Large intestine (tissue), 12 donors: ENCODE measurements at places on chromosomes 6 and 20. TPM values are rescaled to one million over a fixed set of nuclear protein-coding genes. Genes with fewer than 3 reads are reported as not detected.

DNA sequence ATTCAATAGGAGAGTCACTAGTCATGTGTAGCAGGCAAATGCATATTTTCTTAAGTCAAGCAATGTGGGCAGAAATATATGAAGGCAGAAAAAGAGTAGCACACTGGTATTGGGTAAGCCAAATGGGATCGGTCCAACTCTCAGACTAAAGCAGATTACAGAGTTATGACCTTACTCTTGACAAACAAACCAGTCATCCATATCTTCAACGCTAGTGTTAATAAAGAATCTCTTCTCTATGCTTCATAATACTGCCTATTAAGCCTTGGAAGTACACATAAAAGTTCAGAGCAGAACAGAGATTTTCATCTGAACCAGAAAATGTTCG is 320.2 kb upstream of the JARID2 start:
- no peak for DNase-seq
- peaks cover 8% of the 10 kb centered on the region for H3K27me3 ChIP-seq
- H3K36me3 ChIP-seq = no peaks in the 10 kb centered on the region
- no peak overlapping the region for H3K27ac ChIP-seq
- no peak overlapping the region for H3K4me3 ChIP-seq

- H3K27me3 ChIP-seq = no peaks in the 10 kb centered on the region
- no peaks in the 10 kb centered on the region for H3K4me1 ChIP-seq
- DNase-seq = no peak
- H3K36me3 ChIP-seq = no peaks in the 10 kb centered on the region
- H3K4me3 ChIP-seq = no peak overlapping the region
These were observed 1847.3 kb upstream of the DEFB115 start for GRCh38 chr20:29409833-29410805.

- H3K27me3 ChIP-seq = no peaks in the 10 kb centered on the region
- no peak for DNase-seq
- no peak overlapping the region for H3K27ac ChIP-seq
- no peaks in the 10 kb centered on the region for H3K4me1 ChIP-seq
- H3K36me3 ChIP-seq = peaks cover 34% of the 10 kb centered on the region
These were observed 111.3 kb downstream of the LRRC1 start for GRCh38 chr6:53906103-53906502.

HEY2 gene
- polyA plus RNA-seq = 1.8 TPM

GRCh38 chr6:130944486-130944885 is 117.3 kb downstream of the SMLR1 start:
- DNase-seq = no peak
- H3K27ac ChIP-seq = peak overlapping the region; percentile 56
- peaks cover 17% of the 10 kb centered on the region for H3K4me1 ChIP-seq
- no peak overlapping the region for H3K4me3 ChIP-seq
- H3K27me3 ChIP-seq = no peaks in the 10 kb centered on the region

DNA sequence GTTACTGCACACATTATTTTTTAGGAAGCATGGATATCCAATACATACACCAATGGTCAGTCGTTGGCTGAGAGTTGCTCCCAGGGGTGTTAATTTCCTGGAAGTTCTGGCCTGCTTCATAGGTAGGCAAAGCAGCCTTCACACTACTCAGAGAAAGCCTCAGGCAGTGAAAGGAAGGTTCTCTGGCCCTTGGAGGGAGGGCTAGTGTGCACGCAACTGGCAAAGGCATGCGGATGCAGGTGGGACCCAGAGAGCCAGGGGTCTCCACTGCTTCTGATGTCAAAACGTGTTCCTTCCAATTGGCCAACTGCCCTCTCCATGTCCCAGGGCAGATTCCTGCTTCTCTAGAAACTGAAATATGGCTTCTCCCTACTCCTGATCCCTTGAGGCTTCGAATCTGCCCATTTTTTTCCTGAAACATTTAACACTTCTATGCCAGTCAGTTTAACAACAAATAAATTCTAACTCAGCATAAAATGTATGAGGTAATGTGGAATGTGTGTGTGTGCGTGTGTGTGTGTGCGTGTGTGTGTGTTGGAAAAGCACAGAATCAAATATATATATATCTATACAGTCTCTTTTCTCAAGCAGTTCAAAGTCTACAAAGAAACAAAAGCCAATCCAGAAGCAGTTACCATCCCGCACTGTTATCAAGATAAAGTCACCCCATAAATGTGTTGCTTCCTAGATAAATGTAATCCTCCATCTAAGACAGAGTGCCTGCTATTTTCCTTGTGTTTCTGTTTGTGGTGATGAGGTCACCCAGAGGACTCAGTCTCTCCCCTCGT is 94.0 kb upstream of the HIVEP1 start:
- H3K36me3 ChIP-seq = no peaks in the 10 kb centered on the region
- peaks cover 27% of the 10 kb centered on the region for H3K4me1 ChIP-seq
- peak overlapping the region; percentile 73 for H3K27ac ChIP-seq
- no peak overlapping the region for H3K4me3 ChIP-seq
- H3K27me3 ChIP-seq = no peaks in the 10 kb centered on the region

DNA sequence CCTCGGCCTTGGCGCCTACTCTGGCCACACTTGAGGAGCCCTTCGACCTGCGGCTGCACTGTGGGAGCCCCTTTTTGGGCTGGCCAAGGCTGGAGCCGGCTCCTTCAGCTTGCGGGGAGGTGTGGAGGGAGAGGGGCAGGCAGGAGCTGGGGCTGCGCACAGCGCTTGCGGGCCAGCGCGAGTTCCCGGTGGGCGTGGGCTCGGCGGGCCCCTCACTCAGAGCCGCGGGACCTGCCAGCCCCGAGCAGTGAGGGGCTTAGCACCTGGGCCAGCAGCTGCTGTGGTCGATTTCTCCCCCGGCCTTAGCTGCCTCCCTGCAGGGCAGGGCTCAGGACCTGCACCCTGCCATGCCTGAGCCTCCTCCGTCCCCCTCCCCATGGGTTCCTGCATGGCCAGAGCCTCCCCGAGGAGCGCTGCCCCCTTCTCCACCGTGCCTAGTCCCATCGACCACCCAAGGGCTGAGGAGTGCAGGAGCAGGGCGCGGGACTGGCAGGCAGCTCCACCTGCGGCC is 136.8 kb downstream of the EPHA7 start:
- no peak overlapping the region for H3K27ac ChIP-seq
- no peaks in the 10 kb centered on the region for H3K27me3 ChIP-seq
- no peak for DNase-seq
- H3K4me3 ChIP-seq = no peak overlapping the region
- H3K36me3 ChIP-seq = no peaks in the 10 kb centered on the region

GRCh38 chr6:89414215-89414614 is 2.1 kb upstream of the RRAGD start:
- no peak overlapping the region for H3K4me3 ChIP-seq
- peaks cover 10% of the 10 kb centered on the region for H3K27me3 ChIP-seq
- no peak overlapping the region for H3K27ac ChIP-seq
- peaks cover 22% of the 10 kb centered on the region for H3K4me1 ChIP-seq

PSORS1C1 gene
- polyA plus RNA-seq = 0.33 TPM

GRCh38 chr6:31464252-31465184 is 33.4 kb upstream of the MICB start:
- peaks cover 3% of the 10 kb centered on the region for H3K4me1 ChIP-seq
- H3K36me3 ChIP-seq = no peaks in the 10 kb centered on the region
- H3K4me3 ChIP-seq = no peak overlapping the region
- DNase-seq = no peak
- peaks cover 2% of the 10 kb centered on the region for H3K27me3 ChIP-seq

- H3K27me3 ChIP-seq = no peaks in the 10 kb centered on the region
- no peak overlapping the region for H3K4me3 ChIP-seq
- peak; percentile 65 for DNase-seq
These were observed 5.2 kb downstream of the SIRPA start for GRCh38 chr20:1900321-1900801.

GRCh38 chr6:31780507-31781243 is 3.5 kb upstream of the VWA7 start:
- peaks cover 26% of the 10 kb centered on the region for H3K4me1 ChIP-seq
- no peak for DNase-seq
- H3K36me3 ChIP-seq = peaks cover 61% of the 10 kb centered on the region
- no peak overlapping the region for H3K4me3 ChIP-seq
- no peaks in the 10 kb centered on the region for H3K27me3 ChIP-seq

SLC17A3 gene
- 0.43 TPM for polyA plus RNA-seq

SLC26A8 gene
- polyA plus RNA-seq = 0.24 TPM

DNA sequence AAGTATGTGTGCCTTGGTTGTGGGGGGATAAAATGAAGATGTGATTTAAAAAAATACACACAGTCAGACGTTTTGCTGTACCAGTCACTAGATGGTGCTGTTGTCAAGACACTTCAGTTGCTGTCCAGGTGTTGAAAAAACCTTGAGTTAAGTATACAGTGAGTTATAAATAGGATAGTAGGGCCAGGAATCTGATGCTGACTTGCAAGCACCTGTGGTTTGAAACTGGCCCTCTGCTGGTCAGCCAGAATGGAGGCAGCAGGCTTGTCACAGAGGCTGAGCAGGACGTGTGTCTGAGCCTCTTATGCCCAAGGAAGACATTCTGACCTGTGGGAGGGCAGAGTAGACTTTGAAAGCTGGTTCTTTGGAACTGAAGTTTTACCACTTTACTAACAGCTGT is 27.8 kb downstream of the RNF8 start:
- DNase-seq = peak; percentile 65
- H3K27me3 ChIP-seq = no peaks in the 10 kb centered on the region
- H3K36me3 ChIP-seq = peaks cover 29% of the 10 kb centered on the region
- H3K4me1 ChIP-seq = no peaks in the 10 kb centered on the region
- no peak overlapping the region for H3K27ac ChIP-seq

PAK5 gene
- polyA plus RNA-seq = 1.6 TPM

DNA sequence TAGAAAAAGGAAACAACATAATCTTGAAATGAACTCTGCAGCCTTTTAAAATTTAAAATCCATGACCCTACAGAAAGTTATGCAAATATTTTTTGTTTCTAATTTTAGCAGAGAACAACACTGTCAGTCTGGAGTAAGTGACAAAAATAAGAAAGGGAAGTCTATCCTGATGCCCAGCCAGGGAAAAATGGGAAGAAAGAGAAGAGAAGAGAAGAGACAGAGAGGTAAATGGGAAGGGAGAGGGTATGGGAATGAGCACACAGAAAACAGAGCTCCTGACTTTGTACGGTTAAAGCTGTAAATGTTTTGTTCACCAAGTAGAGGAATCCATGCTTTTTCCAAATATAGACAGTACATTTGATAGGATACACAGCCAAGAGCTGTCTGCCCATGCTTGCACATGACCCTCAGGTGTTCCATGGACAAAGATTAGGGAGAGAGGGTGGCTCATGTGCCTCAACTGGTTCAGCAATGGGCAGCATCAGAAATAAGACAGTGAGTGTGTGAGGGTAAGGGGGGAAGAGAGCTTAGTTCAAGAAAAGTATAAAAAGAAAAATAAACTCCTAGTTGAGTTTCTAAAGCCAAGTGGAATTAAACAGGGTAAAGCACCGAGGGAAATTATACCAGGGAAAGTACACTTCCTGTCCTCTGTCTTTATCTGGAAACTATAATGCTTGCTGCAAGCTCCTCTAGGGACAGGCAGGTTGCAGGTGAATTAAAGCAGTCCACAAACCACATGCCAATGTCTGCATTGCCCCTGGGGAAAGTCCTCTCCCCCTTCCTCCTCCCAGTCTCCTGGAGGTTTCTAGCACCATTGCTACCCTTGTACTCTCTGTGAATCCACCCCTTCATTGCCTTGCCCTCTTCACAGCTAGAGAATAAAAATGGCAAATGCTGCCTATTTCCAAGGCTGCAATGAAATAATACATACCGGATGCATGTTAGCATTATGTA is 30.0 kb downstream of the MAP3K5 start:
- H3K27ac ChIP-seq = no peak overlapping the region
- no peak for DNase-seq
- H3K4me3 ChIP-seq = no peak overlapping the region
- peaks cover 5% of the 10 kb centered on the region for H3K4me1 ChIP-seq

PHF10 gene
- polyA plus RNA-seq = 85.1 TPM

DNA sequence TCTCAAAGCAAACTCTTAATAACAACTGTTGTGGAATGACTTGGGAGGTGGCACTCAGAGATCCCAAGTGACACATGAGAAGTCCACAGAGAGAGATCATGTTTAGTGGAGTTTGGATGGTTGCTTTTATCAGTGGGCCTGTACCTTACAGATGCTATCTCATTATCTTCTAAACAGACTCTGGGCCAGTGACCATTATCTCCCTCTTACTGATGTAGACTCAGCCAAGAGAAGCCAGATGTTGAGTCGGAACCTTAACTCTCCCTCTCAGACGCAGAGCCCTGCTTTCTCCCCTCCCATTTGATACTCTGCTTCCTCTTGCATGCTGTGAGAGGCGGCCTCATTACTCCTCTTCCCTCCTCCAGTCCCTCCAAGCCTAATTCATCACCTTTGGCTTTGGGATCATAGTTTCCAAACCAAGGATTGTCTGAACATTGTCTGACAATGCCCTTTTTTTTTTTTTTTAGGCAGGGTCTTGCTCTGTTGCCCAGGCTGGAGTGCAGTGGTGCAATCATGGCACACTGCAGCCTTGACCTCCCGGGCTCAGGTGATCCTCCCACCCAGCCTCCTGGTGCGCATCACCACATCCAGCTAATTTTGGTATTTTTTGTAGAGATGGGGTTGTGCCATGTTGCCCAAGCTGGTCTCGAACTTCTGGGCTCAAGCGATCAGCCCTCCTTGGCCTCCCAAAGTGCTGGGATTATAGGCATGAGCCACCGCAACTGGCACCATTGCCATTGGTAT is 4.5 kb upstream of the DDR1 start:
- no peaks in the 10 kb centered on the region for H3K27me3 ChIP-seq
- no peak overlapping the region for H3K4me3 ChIP-seq
- H3K36me3 ChIP-seq = no peaks in the 10 kb centered on the region
- H3K27ac ChIP-seq = no peak overlapping the region

- DNase-seq = no peak
- H3K27ac ChIP-seq = no peak overlapping the region
- H3K4me1 ChIP-seq = no peaks in the 10 kb centered on the region
- no peaks in the 10 kb centered on the region for H3K36me3 ChIP-seq
- H3K4me3 ChIP-seq = no peak overlapping the region
These were observed 8.9 kb downstream of the BPIFB1 start for GRCh38 chr20:33291830-33292355.

GABRR1 gene
- polyA plus RNA-seq = 0.06 TPM

DNA sequence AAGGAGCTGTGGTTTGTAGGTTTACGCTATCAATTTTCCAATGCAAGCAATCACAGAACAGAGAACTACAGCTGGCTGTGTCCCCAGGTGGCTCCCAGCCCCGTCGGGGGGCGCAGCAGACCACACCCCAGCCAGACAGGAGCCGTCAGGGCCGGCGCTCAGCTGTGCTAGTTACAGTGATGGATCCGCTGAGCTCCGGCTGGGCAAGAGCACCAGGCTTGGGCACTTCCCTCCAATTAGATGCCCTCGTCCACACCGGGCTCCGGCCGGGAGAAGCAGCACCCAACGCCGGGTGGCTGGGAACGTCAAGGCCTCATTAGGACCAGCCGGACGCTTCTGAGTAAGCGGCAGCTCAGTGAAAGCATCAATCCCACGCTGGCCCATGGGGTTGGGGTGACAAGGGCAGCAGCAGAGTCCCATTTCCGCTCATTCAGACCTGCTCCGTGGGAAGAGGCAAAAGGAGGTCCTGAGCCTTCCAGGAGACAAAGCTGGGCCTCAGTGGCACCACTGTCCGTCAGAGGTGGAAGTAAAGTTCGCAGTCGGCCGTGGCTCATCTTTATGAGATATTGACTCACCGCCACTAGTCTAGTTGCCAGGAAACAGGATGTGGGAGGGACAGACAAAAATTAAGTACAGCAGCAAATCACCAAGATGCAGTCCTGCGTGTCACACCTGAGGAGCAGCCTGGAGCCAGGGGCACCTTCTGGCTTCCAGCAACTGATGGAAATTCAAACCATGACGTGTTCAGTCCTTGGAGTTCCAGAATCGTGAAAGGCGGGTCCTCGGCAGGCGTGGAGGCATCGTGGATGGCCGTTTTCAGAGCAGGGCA is 164.1 kb downstream of the TAF4 start:
- no peaks in the 10 kb centered on the region for H3K4me1 ChIP-seq
- no peak overlapping the region for H3K4me3 ChIP-seq
